Astrocyte (in vitro differentiated cells and primary cell): ENCODE measurements at places on chromosomes 2 and 18. TPM values are rescaled to one million over a fixed set of nuclear protein-coding genes. Genes with fewer than 3 reads are reported as not detected.

DNA sequence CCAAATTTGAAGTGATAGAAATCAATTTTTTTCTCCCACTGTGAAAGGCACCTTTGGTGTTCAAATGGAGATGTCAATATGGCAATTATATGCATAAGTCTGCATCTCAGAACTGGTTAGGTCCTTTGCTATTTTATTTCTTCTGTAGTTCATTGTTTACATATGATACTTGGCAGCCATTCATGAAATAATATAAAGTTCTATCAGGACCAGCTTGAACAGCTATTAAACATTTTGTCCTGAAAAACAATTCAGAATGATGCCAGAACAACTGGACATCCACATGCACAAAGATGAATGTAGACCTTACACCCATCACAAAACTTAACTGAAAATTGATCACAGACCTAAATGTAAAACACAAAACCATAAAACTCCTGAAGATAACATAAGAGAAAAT, 41.8 kb upstream of the ARHGAP28 start:
- H3K27me3 ChIP-seq = no peaks in the 10 kb centered on the region
- H3K4me3 ChIP-seq = no peak overlapping the region
- H3K27ac ChIP-seq = no peak overlapping the region

DNA sequence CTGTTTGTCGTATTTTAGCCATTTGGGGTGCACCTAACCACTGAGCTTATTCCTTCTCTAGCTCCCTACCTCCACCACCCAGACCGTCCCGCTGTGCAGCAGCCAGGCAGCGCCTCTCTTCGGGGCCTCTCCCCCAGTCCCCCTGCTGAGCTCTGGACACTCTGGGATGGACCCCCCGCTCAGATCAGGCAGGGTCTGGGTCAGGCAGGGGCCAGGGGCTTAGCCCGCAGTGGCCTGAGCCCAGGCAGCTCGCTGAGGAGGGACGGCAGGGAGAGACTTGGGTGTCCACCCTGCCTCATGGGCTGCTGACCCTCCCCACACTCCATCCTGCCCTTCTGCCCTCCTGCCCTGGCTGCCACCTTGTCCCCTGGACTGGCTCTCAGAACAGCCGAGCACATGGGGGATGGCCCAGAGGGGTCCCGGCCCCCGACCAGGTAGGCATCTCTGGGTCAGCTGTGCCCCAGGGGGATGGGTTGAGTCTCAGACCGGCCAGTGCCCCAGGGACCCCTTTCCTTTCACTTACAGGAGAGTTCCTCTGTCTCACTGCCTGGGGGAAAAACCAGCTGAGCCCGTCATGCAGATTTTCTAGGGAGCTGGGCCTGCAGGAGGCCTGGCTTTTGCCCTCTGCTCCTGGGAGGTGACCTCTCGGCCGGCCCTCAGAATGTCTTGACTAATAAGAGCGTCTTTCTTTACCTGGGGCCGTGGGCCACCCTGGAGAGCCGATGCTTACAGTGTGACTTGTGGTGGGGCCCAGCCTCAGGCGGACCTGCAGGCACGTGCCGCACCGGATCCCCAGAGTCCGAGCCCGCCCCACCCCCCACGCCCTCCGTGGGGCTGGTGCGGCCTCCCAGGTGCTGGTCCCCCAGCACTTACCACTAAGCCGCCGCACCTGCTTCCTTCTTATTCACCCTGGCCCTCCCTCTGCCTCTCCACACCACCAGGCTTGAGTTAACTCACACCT, 22.8 kb upstream of the PXDN start:
- H3K4me3 ChIP-seq = no peak overlapping the region
- no peaks in the 10 kb centered on the region for H3K4me1 ChIP-seq
- H3K27ac ChIP-seq = no peak overlapping the region
- no peaks in the 10 kb centered on the region for H3K36me3 ChIP-seq

DNA sequence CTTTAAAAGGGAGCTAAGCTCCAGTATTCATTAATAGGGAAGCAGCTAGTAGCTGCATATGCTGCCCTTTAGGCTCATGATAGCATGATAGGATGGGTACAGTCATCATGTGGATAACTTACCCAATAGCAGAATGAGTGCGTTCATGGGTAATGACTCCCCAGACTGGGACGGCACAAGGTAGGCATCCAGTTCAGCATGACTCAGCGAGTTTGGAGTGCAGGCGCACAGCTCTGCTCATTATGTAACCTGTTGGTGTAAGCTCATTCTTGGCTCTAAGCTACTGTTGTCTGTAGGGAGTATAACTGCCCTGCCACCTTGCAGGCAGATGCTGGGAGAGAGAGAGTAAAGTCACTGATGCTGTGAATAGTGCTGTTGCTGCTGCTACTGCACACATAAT, 209.2 kb upstream of the SYT4 start:
- DNase-seq = no peak
- no peak overlapping the region for H3K4me3 ChIP-seq
- H3K36me3 ChIP-seq = no peaks in the 10 kb centered on the region
- H3K27ac ChIP-seq = no peak overlapping the region

- no peaks in the 10 kb centered on the region for H3K4me1 ChIP-seq
- H3K27me3 ChIP-seq = no peaks in the 10 kb centered on the region
- H3K36me3 ChIP-seq = no peaks in the 10 kb centered on the region
- no peak overlapping the region for H3K27ac ChIP-seq
Observed at GRCh38 chr18:51568151-51568550, 370.7 kb upstream of the MEX3C start.

DNA sequence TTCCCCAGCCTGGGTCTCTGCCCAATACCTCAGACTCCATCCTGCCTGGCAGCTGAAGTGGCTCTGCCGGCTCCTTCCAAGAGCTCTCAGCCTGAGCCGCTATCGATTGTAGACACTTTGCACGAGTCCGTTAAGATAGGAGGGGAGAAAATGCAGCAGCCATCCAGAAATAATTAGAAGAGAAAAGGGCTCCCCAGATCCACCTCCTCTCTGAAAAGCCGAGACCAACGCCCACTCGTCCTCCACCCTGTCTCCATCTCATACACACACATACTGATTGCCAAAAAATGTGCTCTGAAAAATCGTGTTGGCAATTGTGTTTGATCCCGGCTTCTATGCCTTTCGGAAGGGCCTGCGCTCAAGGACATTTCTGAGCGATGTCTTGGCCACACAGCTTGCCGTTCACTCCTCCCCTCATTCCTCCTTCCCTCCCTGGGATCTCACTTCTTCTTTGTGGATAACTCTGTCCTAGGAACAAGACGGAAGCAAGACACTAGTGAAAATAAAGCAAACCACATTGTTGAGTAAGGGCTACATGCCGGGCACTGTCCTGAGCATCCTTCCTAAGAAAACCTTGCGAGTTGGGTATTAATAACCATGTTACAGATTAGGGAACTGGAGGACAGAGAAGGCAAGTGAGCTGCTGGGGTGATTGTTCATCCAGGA, 372.8 kb upstream of the MYT1L start:
- DNase-seq = no peak
- no peak overlapping the region for H3K4me3 ChIP-seq
- no peaks in the 10 kb centered on the region for H3K4me1 ChIP-seq
- no peaks in the 10 kb centered on the region for H3K27me3 ChIP-seq

DNA sequence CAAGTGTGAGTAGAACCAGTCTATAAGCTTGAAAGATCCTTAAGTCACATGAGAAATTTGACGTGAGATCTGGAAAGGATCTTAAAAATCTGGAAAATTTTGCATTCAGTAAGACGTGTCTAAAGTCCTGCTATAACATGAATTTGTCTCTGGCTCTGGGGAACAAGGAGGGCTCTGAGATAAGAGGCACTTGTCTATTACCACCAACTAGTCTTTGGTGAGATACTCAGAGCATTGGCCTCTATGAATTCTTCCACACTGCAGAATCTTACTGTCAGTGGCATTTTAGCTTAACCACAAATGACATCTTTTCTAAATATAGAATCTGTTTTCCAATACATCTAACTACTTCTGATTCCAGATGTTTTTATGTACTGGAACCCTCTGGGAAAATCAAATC, 1504.5 kb downstream of the DPP10 start:
- no peak overlapping the region for H3K27ac ChIP-seq
- no peaks in the 10 kb centered on the region for H3K27me3 ChIP-seq
- H3K4me1 ChIP-seq = no peaks in the 10 kb centered on the region
- no peak for DNase-seq
- no peak overlapping the region for H3K4me3 ChIP-seq

DNA sequence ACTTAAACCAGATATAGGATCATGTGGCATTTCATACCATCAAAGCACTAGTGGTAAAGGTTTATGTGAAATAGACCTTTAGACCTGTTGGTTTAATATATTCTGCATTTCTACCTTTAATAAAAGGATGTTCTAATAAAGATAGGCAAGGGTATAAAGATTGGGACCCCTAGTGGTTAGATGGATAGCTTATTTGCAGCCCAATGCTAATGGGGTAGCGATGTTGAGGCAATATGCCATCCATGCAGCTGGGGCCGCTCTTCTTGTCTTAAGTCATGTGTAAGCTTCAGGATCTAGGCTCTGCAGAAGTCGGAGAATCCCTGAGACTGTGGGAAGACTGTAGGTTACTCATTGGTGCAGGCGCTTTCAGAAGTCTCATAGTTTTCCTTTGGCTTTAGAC, 114.9 kb downstream of the ICOS start:
- H3K27me3 ChIP-seq = no peaks in the 10 kb centered on the region
- DNase-seq = no peak
- no peak overlapping the region for H3K4me3 ChIP-seq
- H3K4me1 ChIP-seq = no peaks in the 10 kb centered on the region
- H3K36me3 ChIP-seq = no peaks in the 10 kb centered on the region

- H3K27ac ChIP-seq = peak within 1 kb of the TSS; percentile 91
- peak; percentile 68 for DNase-seq
- no peaks in the 10 kb centered on the region for H3K27me3 ChIP-seq
- H3K36me3 ChIP-seq = no peaks in the 10 kb centered on the region
Observed at GRCh38 chr18:50967714-50968661, at the start of gene ELAC1. Gene ELAC1, plus strand, starts transcription at chr18:50968040. Its CDS starts 6,365 bp downstream, at chr18:50974405.

GRCh38 chr18:5678278-5678677, 134.5 kb upstream of the EPB41L3 start:
- H3K36me3 ChIP-seq = no peaks in the 10 kb centered on the region
- H3K4me1 ChIP-seq = no peaks in the 10 kb centered on the region
- no peak overlapping the region for H3K27ac ChIP-seq
- no peak for DNase-seq
- H3K27me3 ChIP-seq = no peaks in the 10 kb centered on the region
- H3K4me3 ChIP-seq = no peak overlapping the region

DNA sequence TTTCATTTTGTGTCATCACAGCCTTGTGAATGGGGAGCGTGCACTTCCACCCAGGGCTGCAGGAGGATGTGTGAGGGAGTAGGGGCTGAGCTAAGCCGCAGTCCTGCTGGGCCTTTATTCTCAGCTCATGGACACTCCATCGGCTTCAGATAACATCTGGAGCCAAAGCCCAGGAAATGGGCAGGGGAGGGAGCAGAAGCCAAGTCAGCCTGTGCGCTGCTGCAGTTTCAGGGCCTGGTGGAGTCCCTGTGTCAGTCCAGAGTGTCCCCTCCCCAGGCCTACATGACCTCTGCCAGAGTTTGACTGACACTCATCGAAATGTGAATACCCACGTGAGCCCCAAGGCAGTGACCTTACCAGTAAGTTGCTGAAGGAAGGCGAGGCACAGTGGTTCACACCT, 242.2 kb downstream of the LOXHD1 start:
- H3K4me3 ChIP-seq = no peak overlapping the region
- H3K27me3 ChIP-seq = peaks cover 5% of the 10 kb centered on the region
- no peaks in the 10 kb centered on the region for H3K36me3 ChIP-seq
- no peak overlapping the region for H3K27ac ChIP-seq
- no peaks in the 10 kb centered on the region for H3K4me1 ChIP-seq

Gene PROC
- 1.0 and 1.5 TPM in 2 replicates for total RNA-seq

Gene ASPRV1
- total RNA-seq = 0.23 and 0.26 TPM in 2 replicates

Gene SLC38A11
- not detected in 2 replicates for total RNA-seq

Gene SDC1
- 74.3 and 92.7 TPM in 2 replicates for total RNA-seq

Gene GNAL
- total RNA-seq = 3.6 and 4.5 TPM in 2 replicates

Gene AMER3
- total RNA-seq = 0.07 TPM in 1 of 2 replicates, not detected in the other
